Neural crest cell (in vitro differentiated cells): ENCODE measurements at places on chromosomes 16 and 17. TPM values are rescaled to one million over a fixed set of nuclear protein-coding genes. Genes with fewer than 3 reads are reported as not detected.

DNA sequence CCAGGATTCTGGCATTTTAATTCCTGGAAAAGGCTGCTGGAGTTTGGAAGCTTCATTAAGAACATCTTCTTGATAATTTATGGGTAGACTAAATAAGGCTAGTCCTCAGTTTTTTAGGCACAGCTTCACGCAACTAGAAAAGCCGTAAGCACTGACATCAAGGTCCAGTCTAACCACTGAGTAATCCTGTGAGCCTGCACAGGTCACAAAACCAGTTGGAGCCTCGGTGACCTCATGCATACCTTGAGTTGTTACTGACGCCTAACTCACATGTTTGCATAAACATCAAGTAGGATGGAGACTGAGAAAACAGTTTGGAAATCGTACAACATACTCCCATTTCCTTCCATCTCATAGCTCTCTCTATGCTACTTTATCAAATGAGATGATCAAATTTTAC is 63.8 kb upstream of the RCVRN start:
- DNase-seq, result no peak

DNA sequence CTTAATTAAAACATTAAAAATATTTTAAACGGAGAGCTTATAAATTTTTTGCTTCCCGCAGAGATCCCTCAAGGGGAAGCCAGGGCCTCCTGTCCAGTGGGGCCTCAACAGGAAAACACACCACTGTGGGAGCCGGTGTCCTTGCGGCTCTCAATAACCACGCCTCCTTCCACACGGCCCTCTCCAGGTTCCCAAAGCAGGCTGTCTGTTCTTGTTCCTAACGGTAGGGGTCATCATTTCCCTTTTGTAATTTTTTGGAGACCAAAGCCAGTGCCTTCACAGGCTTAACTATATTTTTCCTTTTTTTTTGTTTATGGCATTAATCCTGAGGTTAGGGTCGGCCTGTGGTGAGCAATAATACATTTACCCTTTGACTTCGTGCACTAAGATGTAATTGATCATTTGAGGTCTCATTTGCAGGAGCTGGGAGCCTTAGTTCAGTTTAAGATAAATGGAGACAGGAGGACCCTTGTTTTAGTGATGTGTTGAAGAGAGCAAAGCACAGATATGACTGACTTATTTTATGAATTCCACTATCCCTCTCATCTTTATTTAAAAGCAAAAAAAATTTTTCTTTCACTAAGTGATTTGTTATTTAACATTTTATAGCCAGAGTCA is 77.5 kb upstream of the N4BP1 start:
- peak; percentile 51 for DNase-seq

DNA sequence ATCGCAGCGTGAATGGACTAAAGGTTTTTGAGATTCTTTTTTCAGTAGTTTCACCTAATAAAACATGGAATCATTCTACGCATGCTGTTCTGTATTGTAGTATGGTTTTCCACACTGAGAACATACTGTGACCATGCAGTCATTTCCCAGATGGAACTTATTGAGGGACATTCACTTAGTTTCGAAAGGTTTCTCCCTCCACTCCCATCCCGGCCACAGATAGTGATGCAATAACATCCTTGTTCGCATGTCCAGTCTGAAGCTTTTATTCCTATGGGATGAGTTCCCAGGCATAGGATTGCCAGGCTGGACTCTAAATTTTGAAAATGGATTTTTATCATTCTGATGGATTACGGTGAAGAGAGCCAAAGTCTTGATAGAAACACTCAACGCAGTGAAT is 420.4 kb downstream of the WWOX start:
- DNase-seq, result no peak

- no peak for DNase-seq
These were observed 3.5 kb downstream of the CTRL start for GRCh38 chr16:67928147-67928546.

DNA sequence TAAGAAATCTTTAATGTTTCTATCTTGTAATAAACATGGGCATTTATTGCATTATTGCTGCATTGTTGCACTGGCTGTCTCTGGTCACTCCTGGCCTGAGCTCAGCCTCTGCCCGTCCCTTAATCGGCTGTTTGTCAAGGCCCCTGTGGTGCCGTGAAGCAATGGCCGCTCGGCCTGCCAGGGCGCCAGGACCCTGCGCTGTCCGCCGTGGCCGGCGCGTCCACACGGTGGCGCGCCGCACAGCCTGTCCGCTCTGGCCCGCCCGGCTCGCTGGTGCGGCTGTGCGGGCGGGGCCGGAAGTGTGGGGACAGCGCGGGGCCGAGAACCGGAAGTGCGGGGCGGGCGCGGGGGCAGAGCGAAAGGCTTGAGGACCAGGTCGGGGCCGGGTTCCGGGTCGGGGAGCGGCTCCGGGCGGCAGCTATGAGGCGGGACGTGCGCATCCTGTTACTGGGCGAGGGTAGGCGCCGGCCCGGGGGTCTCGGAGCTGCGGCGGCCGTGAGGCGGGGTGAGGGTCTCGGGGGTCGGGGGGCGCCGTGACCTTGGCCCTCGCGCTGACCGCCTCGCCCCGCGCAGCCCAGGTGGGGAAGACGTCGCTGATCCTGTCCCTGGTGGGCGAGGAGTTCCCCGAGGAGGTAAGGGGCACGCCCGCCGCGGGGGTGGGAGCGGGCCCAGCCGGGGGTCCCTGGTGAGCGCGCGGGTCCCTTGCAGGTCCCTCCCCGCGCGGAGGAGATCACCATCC is at the start of gene RHOT2:
TSS of gene RHOT2 (plus strand) at position 353 of the 739 bp plus-strand sequence. CDS start at position 421, 68 bp downstream.
- peak; percentile 90 for DNase-seq

DNA sequence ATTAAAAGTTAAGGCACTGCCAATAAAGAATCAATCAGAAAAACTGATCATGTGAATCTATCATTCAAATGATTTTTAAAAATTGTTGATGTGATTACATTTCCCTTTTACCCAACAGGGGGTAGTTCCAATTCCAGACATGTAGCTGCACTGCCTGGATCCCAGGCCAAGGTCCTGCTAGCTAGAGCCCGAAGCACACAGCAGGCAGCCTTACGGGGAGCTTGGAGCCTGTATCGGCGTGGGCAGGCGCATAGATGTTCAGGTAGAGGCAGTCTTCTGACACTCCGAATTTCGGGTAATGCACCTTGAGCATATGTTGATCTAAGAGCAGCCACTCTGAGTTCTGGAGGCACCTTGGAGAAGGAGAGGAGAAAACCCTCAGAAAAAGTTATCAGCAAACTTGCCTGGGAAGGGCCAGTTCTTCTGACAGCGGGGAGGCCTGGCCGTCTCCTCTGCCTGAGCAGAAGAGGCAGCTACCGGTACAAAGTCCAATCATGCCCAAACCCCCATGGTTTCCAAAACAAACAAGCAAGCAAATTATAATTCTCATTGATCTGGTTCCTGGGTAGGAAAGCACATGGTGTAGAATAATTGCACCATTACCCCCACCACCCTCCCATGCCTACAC is 3.6 kb downstream of the CES5A start:
- DNase-seq, result no peak

The KREMEN2 gene
- 1.0 TPM in 2 replicates for total RNA-seq

GRCh38 chr17:6712854-6713129 is 377 bp downstream of the SLC13A5 start:
- DNase-seq, result no peak

The RHBDL1 gene
- 3.0 and 3.1 TPM in 2 replicates for total RNA-seq

The TRIM37 gene
- 38.6 and 39.0 TPM in 2 replicates for total RNA-seq

The NACA2 gene
- total RNA-seq, result not detected in 2 replicates

GRCh38 chr16:57643147-57643874 is 14.9 kb downstream of the ADGRG1 start:
- DNase-seq, result no peak

DNA sequence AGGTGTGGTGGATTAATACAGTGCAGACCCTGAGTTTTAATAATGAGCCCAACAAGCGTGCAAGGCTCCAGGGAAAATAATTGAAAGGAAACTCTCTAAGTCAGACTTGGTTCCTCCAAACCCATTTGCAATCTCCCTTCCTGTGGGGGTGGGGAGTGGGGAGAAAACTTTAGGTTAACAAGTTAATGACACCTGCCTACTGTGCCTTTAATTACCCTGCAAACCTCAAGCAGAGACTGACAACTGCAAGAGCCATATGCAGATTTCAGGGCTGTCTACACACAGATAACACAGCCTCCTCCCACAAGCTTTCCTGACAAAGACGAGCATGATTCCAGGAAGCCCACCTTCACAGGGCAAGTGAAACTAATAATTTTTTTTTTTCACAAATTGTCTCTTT is 359.3 kb downstream of the HS3ST4 start:
- no peak for DNase-seq

DNA sequence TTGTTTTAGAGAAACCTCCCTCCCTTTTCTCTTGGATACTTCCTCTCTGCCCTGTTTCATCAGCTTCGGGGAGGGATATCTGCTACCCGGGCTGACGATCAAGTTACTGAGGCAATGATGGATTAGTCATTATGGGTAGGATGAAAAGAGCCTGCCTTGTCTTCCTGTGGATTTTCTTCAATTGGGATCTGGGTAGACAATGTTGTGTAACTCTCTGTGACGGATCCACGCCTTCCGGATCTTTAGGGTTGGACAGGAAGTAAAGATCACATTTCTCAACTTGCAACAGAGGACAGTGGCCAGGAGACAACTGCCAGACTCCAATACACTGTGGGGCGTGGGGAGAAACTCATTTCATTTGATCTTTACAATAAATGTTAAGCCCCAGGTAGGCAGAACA is 11.3 kb upstream of the CHST6 start:
- no peak for DNase-seq

DNA sequence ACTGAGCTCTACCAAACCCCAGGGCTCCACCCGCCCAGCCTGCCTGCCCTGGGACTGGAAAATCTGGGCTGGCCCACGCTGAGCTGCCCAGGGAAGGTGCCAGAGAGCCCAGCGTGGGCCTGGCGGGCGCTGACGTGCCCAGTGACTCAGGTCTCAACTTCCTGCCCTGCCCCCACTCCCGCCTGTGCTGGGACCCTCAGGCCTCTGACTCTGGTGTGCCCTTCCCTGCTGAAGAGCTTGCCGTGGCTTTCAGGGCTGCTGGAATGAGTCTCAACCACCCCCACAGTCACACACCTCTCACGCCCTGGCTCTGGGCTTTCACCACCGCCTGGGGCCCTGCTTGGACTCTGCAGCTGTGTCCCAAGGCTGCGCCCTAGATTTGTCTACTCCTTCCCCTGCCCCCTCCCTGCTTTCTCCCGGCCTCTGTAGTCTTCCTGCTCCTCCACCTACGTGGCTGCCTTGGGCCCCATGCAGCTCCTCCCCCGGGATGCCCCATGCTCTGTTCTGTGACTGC is 10.4 kb downstream of the LLGL1 start:
- DNase-seq, result no peak

The CCR7 gene
- total RNA-seq, result 0.32 and 0.33 TPM in 2 replicates

DNA sequence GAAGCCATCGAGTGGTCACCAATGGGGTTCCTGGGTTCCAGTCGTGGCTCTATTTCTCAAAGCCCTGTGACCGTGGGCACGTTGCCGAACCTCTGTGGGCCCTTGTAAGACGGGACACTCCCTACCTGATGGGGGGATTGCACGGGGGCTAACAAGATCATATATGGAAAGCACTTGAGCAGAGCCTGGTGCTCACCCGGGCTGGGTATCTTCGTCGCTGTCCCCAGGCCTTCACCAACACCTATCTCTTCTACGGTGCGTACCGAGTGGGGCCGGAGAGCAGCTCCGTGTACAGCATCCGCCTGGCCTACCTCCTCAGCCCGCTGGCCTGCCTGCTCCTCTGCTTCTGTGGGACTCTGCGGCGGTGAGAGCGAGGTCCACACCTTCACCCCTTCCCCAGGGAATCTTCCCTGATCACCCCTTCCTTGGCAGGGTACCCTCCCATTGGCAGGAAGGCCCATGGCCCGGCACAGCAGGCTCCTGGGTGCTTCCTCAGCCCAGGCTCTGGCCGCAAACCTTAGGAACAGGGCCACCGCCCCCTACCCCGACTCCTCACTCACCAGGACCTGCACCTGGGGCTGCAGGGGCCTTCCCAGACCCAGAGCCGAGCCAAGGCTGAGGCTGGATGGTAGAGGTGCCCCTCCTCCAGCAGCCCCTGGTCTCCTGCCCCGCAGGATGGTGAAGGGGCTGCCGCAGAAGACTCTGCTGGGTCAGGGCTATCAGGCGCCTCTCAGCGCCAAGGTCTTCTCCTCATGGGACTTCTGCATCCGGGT is 2.8 kb downstream of the TMC8 start:
- no peak for DNase-seq

- DNase-seq, result no peak
These were observed 1.6 kb downstream of the PRSS41 start for GRCh38 chr16:2799859-2800226.

DNA sequence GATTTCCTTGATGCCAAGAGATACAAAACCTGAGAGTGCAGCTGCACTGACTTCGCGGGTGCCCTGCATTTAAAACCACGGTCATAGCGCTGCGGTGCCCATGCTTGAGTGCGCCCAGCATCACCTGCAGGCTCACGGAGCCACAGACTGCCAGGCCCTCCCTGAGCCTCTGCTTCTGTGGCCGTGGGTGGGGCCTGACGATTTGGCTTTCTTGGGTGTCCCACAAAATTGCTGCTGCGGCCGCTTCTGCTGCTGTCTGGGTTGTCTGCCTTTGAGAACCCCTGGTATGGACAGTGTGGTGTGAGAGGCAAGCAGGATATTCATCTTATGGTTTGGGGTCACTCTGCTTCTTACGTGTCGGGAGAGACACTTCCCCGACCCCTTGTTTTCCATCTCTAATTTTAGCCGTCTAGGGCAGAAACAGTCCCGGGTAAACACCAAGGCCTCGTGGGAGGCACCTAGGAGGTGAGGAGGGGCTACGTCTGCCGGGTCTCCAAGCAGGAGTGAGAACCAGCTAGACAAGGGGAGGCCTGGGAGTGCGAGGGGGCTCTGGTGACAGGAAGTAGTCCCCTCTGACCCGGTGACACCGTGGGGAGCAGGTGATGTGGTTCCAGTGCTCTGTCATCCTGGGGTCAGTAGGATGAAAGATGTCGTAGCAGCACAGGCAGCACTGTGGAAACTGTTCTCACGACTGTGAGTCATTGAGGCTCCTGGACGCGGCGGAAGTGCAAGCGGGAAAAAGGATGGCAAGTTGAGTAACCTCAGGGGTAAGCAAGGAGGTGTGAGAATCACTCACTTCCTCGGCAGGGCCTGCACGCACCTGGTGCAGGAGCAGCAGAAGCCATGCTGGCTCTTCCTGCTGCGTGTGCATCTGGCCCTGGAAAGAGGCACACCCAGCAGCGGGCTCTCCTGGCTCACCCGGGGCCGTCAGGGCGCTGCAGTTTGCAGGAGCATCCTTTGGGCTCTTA is 176.3 kb downstream of the RPTOR start:
- DNase-seq, result no peak

DNA sequence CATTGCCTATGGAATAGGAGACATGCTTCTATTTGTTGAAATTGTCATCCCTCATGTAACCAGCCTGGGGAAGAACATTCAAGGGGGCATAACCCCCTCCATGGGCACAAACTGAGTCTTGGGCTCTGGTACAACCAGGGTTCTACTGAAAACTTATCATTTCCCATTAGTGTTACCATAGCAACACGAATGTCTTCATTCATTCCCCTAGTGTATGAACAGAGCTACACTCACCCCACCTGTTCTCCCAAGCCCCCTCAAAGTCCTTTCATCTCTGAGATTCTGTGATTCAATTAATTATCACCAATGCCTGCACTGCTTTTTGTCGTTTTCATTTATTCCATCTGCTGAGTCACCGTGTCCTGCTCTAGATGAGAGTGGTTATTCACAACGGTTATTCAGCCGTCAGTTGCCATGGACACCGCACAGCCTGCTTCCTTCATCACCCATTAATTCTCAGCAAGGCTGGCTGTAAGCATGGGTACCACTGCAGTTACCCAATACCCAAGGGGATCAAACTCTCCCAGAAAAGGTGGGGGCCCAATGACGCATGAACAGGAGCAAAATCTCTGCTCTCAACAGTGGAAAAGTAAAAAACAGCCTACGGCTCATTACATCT is 1.6 kb upstream of the GAST start:
- no peak for DNase-seq

The ICAM2 gene
- not detected in 2 replicates for total RNA-seq
